ENCODE measurements at places on chromosomes 4 and X.

- no peak for DNase-seq
Measured at GRCh38 chrX:67780694-67781109, 236.9 kb downstream of the AR start.

DNA sequence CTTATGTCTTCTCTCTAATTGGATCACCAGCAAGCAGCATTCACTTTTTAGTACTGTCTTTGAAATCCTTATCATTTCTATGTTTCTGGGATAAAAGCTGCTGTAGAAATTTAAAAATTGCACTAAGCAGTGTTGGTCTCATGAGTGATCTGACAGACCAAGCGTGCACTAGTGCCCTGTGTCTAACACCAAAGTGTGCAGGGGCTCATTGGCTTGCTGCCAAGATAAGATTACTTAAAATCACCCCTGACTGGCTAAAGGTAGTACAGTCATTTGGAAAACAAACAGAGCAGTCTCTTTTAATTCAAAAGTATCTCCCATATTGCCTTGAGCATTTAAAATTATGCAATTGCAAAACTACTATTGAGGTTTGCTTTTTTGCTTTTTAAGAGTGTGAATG is 304.6 kb downstream of the ARAP2 start:
- no peak for DNase-seq

- DNase-seq, result no peak
Measured at GRCh38 chr4:159598602-159599001, 495.7 kb downstream of the RAPGEF2 start.

GRCh38 chr4:138978028-138978585 is 37.5 kb upstream of the NOCT start:
- no peak for DNase-seq

- DNase-seq, result no peak
Measured at GRCh38 chrX:152847281-152847680, 16.4 kb downstream of the NSDHL start.

GRCh38 chr4:57442831-57443291 is 332.7 kb upstream of the IGFBP7 start:
- no peak for DNase-seq

- no peak for DNase-seq
Measured at GRCh38 chr4:155762334-155762733, 3.5 kb downstream of the GUCY1B1 start.

DNA sequence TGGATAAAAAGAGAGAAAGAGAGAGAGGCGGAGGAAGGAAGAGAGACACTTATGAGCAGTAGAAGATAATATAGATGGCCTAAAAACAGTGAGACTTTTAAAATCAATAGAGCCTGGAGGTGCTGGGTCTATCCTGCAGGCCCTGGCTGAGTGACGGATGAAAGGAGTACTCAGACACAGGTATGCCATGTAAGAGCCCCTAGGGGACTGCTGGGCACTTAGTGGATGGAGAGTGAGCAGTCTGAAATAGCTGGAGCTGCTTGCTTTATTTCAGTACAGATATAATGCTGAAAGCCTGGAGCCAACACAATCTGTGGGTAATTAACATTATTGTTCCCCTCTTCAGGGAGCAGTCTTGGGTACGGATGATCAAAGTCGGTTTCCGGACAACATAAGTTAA is 578.6 kb downstream of the SPOCK3 start:
- no peak for DNase-seq

DNA sequence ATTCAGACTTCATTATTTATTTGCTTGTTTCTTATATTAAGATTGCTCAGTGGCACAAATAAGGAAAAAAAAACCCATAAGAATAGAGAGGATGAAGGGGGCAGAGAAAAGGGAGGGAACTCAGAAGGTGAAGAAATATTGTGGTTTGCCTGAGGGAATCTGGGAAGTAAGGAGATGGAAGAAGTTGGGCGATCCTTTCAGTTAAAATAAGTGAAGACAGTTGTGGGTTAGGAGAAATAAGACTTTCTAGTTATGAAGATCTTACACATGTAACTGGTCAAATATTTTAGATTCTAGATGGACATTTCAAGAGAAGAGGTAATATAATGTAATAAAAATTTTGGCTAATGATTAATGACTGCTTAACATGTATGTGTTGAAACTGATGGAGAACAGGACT is 138.7 kb upstream of the LIMCH1 start:
- DNase-seq, result no peak

DNA sequence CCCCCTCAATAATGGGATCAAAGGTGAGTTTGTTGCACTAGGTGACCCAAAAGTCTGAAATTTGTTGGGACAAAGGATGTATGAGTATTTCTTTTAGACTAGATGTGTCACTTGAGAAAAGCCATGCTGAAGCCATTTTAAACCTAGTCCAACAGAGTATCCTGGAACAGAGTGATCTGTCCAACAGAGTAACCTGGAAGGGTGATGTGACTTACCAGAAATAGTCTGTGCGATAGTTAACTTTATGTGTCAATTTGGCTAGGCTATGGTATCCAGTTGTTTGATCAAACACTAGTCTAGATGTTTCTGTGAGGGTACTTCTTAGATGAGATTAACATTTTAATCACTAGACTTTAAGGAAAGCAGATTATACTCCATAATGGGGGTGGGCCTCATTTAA is 154.5 kb downstream of the PARM1 start:
- DNase-seq, result no peak

- DNase-seq, result no peak
Measured at GRCh38 chr4:10893395-10893794, 208.8 kb upstream of the CLNK start.

- DNase-seq, result no peak
Measured at GRCh38 chrX:69151866-69152284, 13.4 kb downstream of the PJA1 start.

DNA sequence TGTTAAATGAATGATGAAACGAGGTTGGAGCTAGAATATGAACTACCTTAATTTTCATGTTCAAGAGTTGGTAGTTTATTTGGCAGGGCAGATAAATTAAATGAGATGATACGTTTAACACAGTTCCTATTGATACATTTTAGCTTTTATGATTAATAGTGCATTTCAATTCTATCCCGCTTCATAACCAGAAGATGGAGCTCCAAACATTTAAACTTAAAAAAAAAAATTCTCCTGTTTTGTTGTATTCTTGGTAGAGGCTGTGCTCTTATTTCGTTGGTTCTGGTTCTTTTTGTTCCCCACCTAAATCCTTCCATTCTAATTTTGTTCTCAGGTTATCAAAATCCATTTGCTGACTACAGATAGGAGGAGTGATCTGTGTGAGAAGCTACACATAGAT is 71.8 kb upstream of the PTPN13 start:
- no peak for DNase-seq

DNA sequence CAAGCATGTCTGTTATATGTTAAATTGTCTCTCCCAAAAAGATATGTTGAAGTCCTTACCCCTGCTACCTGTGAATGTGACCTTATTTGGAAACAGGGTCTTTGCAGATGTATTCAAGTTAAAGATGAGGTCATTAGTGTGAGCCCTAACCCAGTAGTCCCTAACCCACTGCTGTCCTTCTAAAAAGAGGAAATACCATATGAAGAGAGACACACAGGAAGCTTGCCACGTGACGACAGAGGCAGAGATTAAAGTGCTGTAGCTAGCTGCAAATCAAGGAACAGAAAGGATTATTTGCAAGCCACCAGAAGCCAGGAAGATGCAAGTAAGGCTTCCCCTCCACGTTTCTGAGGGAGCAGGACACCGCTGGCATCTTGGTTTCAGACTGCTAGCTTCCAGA is 150.1 kb downstream of the HNRNPD start:
- DNase-seq, result no peak

- no peak for DNase-seq
Measured at GRCh38 chr4:44916411-44916810, 190.1 kb upstream of the GNPDA2 start.

- no peak for DNase-seq
Measured at GRCh38 chr4:98765771-98766170, 107.4 kb upstream of the TSPAN5 start.

DNA sequence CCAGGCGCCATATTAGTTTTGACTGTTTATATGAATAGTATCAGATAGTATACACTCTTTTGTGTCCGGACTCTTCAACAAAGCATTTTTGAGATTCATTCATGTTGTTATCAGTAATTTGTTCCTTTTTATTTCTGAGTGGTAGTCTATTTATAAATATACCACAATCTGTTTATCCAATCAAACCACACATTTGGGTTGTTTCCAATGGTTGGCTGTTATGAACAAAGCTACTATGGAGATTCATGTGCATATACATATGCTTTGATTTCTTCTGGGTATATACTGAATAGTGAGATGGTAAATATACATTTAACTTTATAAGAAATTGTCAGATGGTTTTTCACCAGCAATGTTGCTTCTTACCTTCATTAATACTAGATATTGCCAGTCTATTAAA is 36.8 kb upstream of the TAPT1 start:
- DNase-seq, result no peak

GRCh38 chr4:103303011-103303410 is 104.9 kb upstream of the CENPE start:
- DNase-seq, result no peak

DNA sequence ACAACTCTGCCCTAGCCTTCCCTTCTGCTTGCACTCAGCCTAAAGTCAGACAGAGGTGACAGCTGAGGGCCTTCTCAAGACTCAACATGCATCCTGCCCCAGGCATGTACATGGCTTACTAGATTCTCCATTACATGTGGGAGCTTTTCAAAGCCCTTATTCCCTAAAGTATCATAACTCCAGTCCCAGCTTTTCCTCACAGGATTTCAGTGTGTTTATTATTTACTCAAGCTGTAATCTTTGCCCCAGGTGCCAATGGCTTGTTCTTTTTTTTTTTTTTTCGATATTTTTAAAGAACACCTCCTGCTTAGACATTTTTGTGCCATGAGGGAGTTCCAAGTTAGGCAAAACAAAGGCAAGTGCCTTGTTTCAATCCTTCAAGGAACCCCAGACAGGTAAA is 154.0 kb upstream of the RADX start:
- no peak for DNase-seq

DNA sequence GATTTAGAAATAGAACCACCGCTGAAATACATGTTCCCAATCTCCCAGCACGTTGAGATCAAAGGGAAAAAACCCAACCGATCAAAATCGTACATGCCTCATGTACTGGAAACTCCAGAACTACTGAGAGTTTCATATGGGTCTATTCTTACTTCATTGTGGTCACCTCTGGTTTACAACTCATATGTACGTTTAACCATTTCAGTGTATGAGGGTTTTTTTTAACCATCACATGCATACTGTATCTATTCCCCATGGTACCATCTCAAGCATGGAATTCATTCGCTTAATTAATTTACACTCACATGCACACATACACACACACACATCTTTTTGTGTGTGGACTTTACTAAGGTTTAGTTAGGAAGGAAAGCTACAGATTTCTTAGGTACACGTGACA is 46.0 kb upstream of the CLNK start:
- DNase-seq, result no peak

- no peak for DNase-seq
Measured at GRCh38 chrX:110665223-110666002, 130.2 kb downstream of the CHRDL1 start.

- no peak for DNase-seq
Measured at GRCh38 chr4:182741054-182741453, 176.1 kb downstream of the DCTD start.

DNA sequence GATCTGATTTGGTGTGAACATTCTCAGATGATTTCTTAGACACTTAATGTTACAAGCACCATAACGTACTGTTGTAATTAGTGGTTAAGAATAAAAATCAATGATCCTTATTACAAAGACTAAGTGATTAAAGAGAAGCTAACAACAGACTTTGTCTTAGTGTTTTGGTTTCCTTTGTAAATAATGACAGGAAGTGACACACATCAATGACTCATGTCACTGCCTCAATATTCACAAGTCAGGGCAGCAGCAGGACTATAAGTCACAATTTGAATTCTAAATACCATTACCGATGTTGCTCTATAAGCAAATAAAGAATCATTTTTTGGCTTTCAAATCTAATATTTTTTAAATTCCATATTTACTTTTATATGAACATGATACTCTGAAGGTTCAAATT is 115.8 kb upstream of the FAT4 start:
- no peak for DNase-seq

GRCh38 chr4:24928708-24929107 is 15.9 kb upstream of the CCDC149 start:
- DNase-seq, result no peak

GRCh38 chr4:10116569-10117358 is at the start of gene WDR1:
WDR1 (minus strand) TSS chr4:10116799; CDS start chr4:10116666, 133 bp downstream.
- DNase-seq, result peak; percentile 80

- no peak for DNase-seq
Measured at GRCh38 chr4:88178626-88179231, 20.3 kb upstream of the ABCG2 start.

DNA sequence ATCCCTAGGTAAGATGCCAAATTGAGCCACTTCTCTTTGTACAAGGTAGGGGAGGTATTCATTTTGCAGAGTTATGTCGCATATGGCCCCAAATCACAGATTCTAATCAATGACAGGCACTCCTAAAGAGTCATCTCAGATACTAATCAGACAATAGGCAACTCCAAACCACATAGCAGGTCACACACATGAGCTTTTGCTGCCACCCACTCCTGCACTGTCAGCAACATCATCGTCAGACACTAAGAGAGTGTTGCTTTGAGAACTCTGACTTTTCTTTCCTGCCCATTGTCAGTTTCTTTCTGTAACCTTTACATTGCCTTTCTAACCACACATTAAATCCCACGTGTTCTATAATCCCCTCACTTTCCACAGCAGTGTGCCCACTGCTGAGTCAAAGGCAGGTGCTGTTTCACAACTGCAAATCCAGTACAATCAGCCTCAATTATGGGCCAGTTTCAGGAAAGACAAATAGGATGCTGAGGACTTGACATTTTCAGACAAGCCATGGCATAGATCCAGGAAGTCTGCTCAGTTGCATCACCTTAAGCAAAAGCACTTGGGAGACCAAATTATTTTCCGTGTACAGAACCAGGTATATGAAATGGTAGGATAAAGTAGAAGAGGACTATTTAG is 23.5 kb downstream of the TMEM31 start:
- DNase-seq, result no peak

DNA sequence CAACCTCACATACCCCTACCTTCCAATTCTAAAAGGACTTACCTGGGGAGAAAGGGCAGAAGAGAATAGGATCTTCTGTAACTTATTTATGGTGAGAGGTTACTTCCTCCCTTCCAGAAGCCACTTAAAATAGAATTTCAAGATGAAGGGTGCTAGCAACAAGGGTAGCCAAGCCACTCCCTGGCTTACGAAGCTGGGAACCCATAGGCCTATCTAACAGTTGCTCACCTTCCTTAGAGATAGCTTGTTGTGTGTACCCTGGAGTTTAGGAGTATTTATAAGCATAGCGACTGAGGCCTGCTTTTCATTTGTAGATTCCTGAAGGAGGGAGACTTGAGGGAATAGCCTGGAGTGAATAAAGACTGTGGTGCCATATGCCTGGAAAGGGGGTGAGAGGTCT is 28.9 kb downstream of the XK start:
- no peak for DNase-seq

DNA sequence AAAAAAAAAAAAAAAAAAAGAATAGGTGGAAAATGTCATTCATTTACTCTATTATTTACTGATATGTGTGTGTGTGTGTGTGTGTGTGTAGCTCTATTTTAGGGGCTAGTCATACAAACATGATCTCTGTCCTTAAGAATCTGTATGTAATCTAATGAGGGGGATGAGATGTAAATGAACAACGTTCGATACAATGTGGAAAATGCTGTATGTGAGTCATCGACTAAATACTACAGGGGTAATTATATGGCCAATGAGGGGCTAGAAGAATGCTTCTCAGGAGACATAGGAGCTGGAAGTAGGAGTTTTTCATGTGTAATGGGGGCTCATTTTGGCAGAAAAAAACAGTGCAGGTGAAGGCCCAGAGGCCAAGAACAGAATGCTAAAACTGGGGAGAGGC is 41.9 kb downstream of the LEF1 start:
- DNase-seq, result no peak

All from activated T-helper 1 cell treated with anti-CD3 and anti-CD28 coated beads, Interleukin-2, amount 50 U/mL, for 16 hours (primary cell).